ENCODE measurements at places on chromosomes 12 and 14. TPM values are rescaled to one million over a fixed set of nuclear protein-coding genes. Genes with fewer than 3 reads are reported as not detected.

The CACNA2D4 gene
- total RNA-seq = 49.6 TPM

The ESRRB gene
- total RNA-seq = 1.3 TPM

The CIDEB gene
- 46.6 TPM for total RNA-seq

The CELA1 gene
- total RNA-seq = 0.66 TPM

The FGD4 gene
- 3.5 TPM for total RNA-seq

DNA sequence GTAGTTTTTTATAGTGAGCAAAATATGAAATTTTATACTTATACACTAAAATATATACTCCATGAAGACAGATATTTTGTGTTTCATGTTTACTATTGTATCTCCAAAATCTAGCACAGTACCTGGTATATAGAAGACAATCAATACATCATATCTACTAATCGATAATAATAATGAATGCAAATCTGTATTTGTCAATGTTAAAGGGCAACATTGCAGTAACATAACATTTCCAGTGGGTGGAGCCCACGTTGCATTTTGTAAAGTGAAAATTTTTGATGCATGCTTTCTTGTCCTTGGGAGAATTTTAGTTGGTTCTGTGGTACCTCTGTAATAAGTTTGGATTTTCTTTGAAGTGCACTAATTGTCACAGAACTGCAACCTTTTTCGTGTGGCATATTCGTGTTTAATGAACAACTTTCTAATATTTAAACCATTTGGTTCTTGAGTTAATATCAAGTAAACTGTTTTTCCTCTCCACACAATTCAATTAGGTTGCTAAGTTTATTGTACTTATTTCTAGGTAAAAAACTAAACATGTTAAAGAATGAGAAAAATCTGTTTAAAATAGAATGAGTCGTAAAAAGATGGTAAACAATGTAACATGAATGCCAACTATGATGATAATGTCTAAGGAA is 47.4 kb downstream of the AVPR1A start:
- no peak for DNase-seq
- no peaks in the 10 kb centered on the region for H3K4me1 ChIP-seq
- H3K36me3 ChIP-seq = no peaks in the 10 kb centered on the region
- H3K27me3 ChIP-seq = no peaks in the 10 kb centered on the region

- H3K27me3 ChIP-seq = peaks cover 2% of the 10 kb centered on the region
- H3K27ac ChIP-seq = no peak overlapping the region
- H3K4me1 ChIP-seq = no peaks in the 10 kb centered on the region
- no peak overlapping the region for H3K4me3 ChIP-seq
Measured at GRCh38 chr14:104223101-104224041, 85.0 kb downstream of the KIF26A start.

GRCh38 chr14:31994391-31995033 is 82.6 kb upstream of the ARHGAP5 start:
- H3K27ac ChIP-seq = no peak overlapping the region
- H3K4me1 ChIP-seq = no peaks in the 10 kb centered on the region
- DNase-seq = no peak
- no peaks in the 10 kb centered on the region for H3K27me3 ChIP-seq

GRCh38 chr14:105974902-105975301 is 448.5 kb downstream of the TMEM121 start:
- DNase-seq = peak; percentile 87
- no peak overlapping the region for H3K27ac ChIP-seq
- no peak overlapping the region for H3K4me3 ChIP-seq
- H3K27me3 ChIP-seq = peaks cover 21% of the 10 kb centered on the region
- no peaks in the 10 kb centered on the region for H3K36me3 ChIP-seq

GRCh38 chr12:57891542-57892228 is 45.2 kb upstream of the CTDSP2 start:
- H3K4me3 ChIP-seq = no peak overlapping the region
- H3K4me1 ChIP-seq = peaks cover 12% of the 10 kb centered on the region
- H3K36me3 ChIP-seq = no peaks in the 10 kb centered on the region
- H3K27me3 ChIP-seq = peaks cover 6% of the 10 kb centered on the region
- DNase-seq = no peak

GRCh38 chr12:91377436-91377835 is 194.8 kb upstream of the DCN start:
- H3K27ac ChIP-seq = no peak overlapping the region
- no peak for DNase-seq
- no peaks in the 10 kb centered on the region for H3K4me1 ChIP-seq
- H3K4me3 ChIP-seq = no peak overlapping the region

All from natural killer cell (primary cell).